ENCODE measurements at places on chromosomes 11 and 22. TPM values are rescaled to one million over a fixed set of nuclear protein-coding genes. Genes with fewer than 3 reads are reported as not detected.

The RBMXL2 gene
- not detected for total RNA-seq

The CRYBB3 gene
- total RNA-seq, result not detected

The OR10D3 gene
- total RNA-seq, result 0.31 TPM

The OR8B4 gene
- total RNA-seq, result not detected

The DGCR6 gene
- total RNA-seq, result 24.4 TPM

The SLC37A2 gene
- total RNA-seq, result 3.9 TPM

The MS4A3 gene
- 0.62 TPM for total RNA-seq

The CARD18 gene
- not detected for total RNA-seq

The GPHA2 gene
- total RNA-seq, result not detected

The OAF gene
- 43.3 TPM for total RNA-seq

The TRPM5 gene
- total RNA-seq, result 0.41 TPM

The FADS2 gene
- total RNA-seq, result 39.6 TPM

The SLC22A25 gene
- total RNA-seq, result not detected

The FAT3 gene
- total RNA-seq, result 22.8 TPM

The FOSL1 gene
- total RNA-seq, result 0.21 TPM

The MPPED2 gene
- total RNA-seq, result 7.8 TPM

The GRM5 gene
- 0.21 TPM for total RNA-seq

The SYCE3 gene
- total RNA-seq, result not detected

The CNGA4 gene
- not detected for total RNA-seq

The RIMBP3B gene
- total RNA-seq, result 0.72 TPM

The ANKK1 gene
- total RNA-seq, result 0.21 TPM

The SERGEF gene
- total RNA-seq, result 17.7 TPM

The GTSE1 gene
- 5.5 TPM for total RNA-seq

The SYT13 gene
- 1.5 TPM for total RNA-seq

The GDPD5 gene
- total RNA-seq, result 7.5 TPM

The TMEM86A gene
- 1.0 TPM for total RNA-seq

The INPP5J gene
- 3.5 TPM for total RNA-seq

All from tongue (tissue), 3 donors.